ENCODE measurements at places on chromosomes 13 and 19.

GRCh38 chr13:55992145-55992544 is 1148.6 kb upstream of the PRR20A start:
- no peak for DNase-seq

- no peak for DNase-seq
These were observed 24.4 kb upstream of the SIAH3 start for GRCh38 chr13:45875951-45876350.

DNA sequence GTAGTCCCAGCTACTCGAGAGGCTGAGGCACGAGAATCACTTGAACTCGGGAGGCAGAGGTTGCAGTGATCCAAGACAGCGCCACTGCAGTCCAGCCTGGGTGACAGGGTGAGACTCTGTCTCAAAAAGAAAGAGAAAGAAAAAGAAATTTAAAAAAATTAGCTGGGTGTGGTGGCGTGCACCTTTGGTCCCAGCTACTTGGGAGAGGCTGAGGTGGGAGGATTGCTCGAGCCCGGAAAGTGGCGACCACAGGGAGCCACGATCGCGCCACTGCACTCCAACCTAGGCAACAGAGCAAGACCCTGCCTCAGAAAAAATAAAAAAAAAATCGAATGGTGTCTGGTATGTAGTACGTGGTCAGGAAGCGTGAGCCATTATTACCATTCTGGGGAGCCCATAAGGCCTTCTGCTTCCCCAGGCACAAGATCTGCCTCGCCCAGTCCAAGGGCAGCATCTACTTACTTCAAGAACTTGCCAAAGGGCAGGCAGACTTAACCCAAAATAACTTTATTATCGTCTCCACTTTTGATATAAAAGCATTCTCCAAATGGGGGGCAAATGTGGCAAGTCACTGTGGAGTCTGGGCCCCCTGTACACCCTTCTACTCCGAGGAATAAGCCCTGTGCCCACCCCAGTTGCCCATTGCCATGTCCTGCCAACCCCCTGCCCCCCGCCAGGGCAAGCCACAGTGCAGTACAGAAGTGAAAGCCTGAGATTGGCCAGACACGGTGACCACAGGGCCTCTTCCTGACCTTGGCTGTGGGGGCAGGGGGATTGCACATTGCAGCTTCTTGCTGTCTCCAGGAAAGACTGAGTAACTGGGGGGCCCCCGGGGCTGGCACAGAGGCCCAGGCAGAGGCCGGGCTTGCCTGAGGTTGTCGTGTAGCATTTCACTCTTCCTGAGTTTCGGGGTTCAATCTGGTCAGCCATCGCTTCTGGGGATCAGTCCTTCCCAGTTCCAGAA is 12.6 kb downstream of the CCL25 start:
- DNase-seq, result no peak

GRCh38 chr13:43374621-43375020 is 351.2 kb downstream of the DNAJC15 start:
- no peak for DNase-seq

DNA sequence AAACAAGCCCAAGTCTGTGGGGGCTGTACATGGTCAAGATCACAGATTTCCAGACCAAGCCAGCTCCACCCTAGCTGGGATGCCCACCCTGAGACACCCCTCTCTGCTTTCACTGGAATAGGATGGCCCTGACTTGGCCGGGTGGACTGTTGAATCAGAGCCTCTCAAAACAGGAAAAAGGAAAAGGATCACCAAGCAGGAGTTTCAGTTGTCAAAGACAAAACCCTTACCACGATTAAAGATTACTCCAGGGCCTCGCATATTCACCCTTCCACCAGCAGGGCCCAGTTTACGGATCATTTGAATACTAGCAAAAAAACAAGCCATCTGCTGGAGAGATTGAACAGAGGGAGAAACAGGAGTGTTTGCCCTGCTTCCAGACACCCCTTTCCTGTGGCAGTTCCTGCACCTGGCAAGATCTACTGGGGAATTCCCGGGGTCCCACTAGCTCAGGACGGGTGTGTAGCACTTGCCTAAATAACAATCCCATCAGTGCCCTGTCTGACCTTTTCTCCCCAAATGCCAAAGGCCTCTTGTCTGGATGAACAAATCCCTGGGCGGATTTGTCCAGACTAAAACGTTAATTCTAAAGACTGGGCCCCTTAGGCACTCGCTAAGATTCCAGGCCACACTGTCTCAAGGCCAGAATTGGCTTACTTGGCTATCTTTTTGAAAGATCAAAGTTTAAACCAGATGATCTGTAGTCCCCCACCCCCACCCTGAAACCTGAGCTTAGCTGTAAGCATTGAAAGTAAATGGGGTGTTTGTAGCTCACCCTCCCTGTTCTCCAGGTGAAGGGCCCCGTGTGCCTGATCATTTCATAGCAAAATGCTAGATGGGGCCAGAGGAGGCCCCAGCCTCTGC is 38.4 kb downstream of the ACTN4 start:
- DNase-seq, result peak; percentile 44

GRCh38 chr19:799076-799881 is 2.0 kb downstream of the PTBP1 start:
- DNase-seq, result peak; percentile 47

- DNase-seq, result no peak
These were observed 310.8 kb upstream of the KLF12 start for GRCh38 chr13:74444864-74445479.

- DNase-seq, result peak; percentile 56
These were observed 502 bp downstream of the NECTIN2 start for GRCh38 chr19:44846455-44847143.

Data from left cardiac atrium (tissue), 4 donors.